ENCODE measurements at places on chromosomes 5 and 9. TPM values are rescaled to one million over a fixed set of nuclear protein-coding genes. Genes with fewer than 3 reads are reported as not detected.
A peak's percentile ranks its signal among the peaks of the same experiment; 100 is the strongest.

DNA sequence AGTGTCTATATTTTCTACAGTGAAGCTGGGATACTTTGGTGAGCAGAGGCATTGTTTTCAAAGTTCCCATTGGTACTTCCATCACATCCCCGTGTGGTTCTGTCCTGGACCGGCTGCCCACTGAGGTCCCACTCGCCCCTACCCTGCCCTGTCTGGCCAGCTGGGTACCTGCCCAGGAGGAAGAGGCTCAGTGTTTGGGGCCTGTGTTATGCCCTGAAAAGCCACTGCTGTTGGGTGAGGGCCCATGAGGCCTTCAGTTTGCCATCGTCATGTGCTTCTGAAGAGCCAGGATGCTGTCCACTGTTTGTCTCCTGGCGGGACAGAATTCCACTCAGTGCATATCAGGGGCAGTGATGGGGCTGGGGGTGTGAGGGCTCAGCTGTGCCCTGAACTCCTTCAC lies 2.6 kb upstream of the CEP72 start:
- DNase-seq, result no peak

DNA sequence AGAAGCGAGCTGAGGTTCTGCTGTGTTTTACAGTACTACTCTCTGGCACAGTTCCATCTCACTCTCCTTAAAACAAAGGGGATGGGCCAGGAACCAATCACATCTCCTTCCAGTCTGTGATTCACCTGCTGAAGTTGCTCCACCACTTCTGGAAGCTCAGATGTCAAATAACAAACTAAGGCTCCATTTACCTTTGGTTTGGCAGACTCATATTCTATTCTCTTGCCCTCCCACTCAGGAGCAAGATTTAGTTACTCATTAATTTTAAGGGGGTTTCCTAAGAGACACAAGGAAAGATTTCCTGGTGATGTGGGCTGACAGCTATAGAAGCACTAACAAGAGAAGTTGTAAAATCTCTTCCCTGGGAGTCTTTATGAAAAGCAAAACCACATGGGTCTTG lies 37.8 kb upstream of the KIF2A start:
- DNase-seq, result peak; percentile 9

DNA sequence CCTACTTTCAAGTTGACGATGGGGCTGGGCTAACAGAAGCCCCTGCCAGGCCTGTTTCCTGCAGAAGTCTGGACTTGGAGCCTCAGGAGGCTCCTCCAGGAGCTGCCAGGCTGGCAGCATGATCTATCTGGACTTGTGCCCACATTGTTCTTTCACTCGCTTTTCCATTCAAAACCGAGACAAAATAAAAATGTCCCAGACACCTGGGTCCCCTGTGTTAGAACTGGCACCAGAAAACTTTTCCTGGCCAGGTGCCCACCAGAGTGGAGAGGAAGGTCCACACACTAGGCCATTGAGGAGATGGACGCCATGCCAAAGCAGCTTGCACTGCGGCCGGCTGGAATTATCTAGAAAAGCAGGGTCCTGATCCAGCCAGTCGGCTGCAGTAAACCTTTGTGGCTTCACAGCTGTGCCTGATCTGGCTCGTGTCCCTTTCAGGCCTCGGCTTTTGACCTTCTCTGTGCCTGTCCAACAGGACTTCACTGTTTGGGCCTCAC lies 78.2 kb downstream of the GCNT1 start:
- DNase-seq, result peak; percentile 49

DNA sequence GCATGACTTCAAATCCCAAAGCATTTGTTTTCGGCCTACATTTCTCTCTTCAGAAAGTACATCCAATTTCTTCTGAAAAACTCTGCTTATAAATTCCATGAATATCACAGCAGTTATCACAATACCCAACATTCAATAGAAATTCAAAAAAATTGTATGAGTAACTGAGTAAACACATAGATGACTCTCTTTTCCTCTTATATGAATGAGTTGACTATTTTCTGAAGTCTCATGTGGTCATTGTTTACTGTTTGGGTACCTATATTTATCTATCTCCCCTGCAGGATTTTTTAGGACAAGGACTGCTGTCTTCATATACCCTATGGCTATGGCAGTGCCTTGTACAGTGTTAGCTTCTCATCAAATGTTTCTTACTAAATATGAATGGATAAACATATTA lies 157.1 kb downstream of the HTR1A start:
- no peak for DNase-seq

The CMYA5 gene
- under 0.01 TPM for total RNA-seq

The SOHLH1 gene
- total RNA-seq, result not detected

The FSTL4 gene
- 0.25 TPM for total RNA-seq
